ENCODE measurements at places on chromosomes 7 and 10.

DNA sequence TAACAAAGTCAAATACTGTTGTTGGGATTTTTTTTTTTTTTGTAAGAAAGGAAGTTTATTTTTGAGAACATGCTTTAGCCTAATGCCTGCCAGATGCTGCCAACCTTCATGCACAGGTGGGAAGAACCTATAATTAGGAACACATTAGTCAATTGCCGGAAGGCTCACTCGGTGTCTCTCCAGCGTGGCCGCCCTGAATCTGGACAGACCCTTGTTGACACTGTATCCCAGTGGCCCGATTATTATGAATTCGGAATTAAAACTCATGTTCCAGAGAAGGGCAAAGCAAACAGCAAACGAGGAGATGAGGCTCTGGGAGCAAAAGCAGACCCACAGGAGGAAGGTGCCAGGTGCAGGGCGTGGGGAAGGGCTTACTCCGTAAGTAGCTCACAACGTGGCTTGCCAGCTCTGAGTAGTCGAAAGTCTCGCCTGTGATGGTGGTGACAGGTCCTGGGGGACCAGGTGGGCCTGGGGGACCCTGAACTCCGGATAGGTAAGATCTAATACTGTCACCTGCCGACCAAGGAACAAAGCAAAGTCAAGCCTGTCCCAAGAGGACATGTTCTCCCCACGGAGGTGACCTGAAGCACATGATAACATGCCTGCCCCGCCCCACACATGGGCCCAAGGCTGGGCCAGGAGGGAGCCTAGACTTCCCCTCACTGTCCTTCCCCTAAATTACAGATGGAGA lies 48.3 kb downstream of the COL17A1 start:
- no peak for DNase-seq

DNA sequence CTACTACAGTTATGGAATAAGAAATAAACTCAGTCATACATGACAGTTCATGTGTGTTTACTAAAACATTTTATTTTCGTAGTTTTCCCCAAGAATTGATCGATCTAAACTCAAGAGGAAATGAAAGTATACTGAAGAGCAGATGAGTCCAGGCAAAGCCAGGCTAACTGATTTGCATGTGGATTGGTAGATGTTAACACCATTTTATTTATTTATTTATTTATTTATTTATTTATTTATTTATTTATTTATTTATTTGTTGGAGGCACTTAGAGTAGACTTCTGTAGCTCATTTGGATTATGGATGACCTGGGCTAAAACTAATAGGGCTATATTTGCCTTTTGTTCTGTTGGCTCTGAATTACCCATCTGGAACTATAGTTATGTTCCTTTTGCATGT lies 68.5 kb upstream of the DKK1 start:
- DNase-seq: no peak

DNA sequence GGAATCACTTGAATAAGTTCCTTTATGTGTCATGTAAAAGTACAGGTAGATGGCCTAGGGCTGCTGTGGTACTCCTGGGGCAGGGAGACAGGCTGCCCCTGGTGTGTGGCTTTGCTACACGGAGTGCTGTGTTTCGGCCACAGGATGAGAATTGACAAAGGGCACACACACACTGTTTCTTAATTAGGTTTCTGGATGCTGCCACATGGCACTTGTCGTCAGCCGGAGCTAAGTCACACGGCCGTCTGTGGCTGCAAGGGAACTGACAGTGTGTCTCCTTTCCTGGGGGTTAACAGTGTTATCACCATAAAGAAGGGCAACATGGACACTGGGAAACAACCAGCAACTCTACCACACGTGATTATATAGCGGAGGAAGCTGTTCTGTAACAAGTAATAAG lies 55.7 kb upstream of the CREB5 start:
- no peak for DNase-seq

GRCh38 chr10:112639298-112639697 lies 192.3 kb downstream of the VTI1A start:
- no peak for DNase-seq

- peak; percentile 83 for DNase-seq
Measured at GRCh38 chr10:60964257-60965235, 20.6 kb upstream of the RHOBTB1 start.

- no peak for DNase-seq
Measured at GRCh38 chr10:87685832-87686574, 26.3 kb downstream of the PAPSS2 start.

DNA sequence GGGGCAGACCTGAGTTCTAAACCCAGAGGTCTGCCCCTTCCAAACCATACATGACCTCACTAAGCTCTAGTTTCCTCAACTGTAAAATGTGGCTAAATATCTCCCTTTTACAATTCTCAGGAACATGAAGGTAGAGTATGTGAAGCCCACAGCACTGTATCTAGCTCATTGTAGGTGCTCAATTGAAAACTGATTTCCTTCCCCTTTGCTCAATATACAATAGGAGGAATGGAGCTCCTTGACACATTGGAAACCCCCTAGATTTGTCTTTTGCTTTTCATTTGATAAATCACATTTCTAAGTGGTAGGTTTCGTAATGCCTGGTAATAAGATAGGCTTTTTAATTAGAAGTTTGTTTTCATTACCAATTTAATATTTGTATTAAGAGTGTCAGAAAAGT lies 153.3 kb downstream of the ARID5B start:
- DNase-seq: no peak

- DNase-seq: no peak
Measured at GRCh38 chr7:101208794-101209193, 8.0 kb upstream of the MOGAT3 start.

DNA sequence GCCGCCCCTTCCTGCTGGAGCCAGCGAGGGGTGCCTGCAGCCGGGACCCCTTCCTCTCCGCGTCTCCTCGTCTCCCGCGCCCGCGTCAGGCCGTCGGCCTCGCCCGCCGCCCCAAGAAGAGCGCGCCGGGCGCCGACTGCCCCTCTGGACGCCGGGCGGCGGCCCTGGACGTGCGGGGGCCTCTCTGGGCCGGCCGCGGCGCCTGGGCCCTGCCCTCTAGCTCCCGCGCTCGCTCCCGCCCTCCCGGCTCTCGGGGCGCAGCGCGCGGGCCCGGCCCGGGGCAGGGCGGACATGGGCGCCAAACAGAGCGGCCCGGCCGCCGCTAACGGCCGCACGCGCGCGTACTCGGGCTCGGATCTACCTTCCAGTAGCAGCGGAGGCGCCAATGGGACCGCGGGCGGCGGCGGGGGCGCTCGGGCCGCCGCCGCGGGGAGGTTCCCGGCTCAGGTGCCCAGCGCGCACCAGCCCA lies 704 bp downstream of the ZNRF2 start:
- no peak for DNase-seq

DNA sequence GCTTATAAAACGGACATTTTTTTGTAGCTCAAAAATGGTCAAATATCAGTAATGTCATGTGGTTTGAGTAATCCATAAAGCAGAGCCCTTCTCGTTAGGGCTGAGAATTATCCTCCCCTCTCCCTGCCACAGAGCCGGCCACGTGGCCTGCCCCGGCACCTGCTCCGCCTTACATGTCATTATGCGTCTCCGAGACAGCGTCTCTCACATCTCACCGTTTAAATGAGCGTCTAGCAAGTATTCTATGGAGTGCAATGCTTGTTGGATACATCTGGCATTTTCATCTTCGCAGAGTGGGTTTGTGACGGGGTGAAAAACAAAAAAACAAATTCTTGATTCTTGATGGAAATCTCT lies 86.1 kb downstream of the CUX1 start:
- DNase-seq: no peak

DNA sequence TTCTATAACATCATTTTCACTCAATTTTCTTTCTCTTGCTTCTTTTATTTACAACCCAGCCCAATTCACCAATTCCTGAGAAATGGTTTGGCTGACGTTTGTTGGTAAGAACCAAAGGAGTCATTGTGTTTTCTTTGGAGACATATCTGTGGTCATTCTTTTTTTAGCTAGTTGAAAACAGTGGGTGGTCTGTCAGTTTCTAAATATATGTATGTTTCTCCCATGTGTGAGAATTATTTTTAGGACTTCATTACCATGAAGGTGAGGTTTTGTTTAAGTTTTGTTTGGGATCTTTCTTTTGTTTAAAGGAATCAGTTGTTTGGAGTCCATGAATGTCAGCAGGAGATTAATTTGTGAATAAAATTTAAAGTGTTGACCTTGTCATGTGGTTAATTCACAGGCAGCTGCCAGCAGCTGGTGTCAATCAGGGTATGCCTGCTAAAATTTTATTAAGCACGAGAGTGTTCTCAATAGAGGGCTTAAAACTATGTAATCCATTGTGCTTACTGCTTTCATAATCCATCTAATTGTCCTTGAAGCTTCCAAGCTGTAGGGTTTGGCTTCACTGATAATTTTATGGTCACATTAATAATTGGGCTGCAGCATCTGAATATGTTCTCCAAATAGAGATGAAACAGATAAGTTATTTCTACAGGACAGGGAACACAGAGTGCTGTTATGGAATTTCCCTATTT lies 38.7 kb downstream of the INSYN2A start:
- DNase-seq: no peak

- peak; percentile 38 for DNase-seq
Measured at GRCh38 chr10:14371581-14371980, 40.9 kb upstream of the FRMD4A start.

GRCh38 chr7:38481401-38481800 lies 149.8 kb downstream of the AMPH start:
- DNase-seq: peak; percentile 51

DNA sequence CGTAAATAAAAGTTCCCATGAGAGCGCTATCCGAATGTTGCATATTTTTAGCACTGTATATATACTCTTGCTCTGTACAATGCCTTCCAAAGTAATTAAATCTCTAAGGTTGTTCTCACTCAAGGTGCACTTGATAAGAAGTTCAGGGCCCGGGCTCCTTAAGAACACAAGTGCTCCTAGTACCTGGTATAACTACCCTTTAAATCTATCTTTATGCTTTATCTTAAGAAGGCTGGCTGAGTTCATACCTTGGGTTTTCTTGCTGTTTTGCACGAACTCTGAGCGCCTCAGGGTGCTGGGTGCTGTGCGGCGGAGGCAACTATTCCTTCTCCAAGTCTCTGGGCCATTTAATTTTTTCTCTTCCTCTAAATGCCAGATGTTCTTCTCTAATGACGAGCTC lies 80.4 kb downstream of the DNMBP start:
- DNase-seq: no peak

DNA sequence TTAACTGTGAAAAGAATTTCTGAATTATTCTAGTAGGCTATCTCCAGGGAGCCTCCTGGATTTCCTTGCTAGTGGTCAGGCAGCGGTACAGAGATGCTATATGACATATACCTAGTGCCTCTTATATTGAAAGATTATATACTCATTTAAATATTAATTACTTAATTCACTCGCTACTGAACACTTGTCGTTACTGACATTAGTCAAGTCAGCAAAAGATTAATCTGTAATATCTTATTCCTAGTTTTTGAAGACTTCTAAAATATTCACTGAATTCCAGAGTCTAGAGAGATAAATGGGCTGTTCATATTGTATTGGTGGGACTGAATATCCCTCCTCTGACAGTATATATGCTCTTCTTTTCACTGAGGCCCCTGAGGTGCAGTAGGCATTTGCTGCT lies 2.9 kb downstream of the SEMA3E start:
- DNase-seq: no peak

DNA sequence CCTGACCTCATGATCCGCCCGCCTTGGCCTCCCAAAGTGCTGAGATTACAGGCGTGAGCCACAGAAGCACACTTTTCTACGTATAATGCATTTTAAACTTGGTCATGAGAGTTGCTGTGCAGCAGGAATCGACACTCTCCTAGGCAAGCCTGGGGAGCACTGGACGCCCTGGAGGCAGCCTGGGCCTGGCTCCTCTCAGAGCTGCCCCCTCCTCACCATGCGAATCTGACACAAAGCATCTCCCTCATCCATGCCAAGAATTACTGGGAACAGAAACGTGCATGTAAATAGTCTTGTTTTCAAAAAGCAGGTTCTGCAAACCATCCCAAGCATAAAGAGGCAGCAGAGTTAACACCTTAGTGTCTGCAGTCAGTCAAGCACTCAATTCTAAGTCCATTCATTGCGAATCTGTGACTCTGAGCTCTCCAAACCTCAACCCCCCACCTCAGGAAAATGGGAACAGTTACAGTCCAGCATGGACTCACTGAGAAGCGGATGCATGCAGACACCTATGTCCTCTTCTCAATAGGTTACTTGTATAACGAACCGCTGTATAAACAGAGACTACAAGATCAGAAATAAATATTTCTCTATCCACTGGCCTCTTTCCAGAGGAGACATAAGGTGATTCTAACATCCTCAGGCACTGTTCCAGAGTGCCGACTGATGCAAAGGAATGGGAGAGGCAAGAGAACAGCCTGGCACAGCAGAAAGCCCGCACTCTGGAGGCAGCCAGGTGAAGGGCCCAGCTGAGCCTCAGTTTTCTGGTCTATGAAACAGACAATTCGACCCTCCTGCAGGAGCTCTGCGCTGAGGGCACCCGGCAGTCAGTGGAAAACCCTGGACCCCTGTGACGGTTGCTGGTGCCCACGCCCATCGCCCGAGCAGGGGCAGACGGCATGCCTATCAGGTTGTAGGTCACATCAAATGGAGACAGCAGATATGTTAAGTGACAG lies 68.9 kb downstream of the MAD1L1 start:
- DNase-seq: no peak

DNA sequence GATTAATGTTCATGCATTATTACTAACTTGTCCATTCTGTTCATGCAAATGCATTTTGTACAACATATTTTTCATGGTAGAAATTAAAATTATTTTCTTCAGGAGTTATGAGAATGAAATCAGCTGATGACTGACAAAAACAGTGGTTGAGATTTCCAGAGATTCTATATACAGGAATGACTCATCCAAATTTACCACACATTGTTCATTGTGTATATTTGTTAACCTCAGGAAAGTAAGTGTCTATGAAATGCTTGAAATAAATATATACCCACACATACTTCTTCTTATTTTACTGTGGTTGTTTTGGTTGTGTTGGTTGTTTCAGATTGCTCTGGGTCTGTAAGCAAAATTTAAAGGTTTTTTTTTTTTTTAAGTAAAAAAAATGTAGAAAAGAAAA lies 108.1 kb upstream of the SP8 start:
- no peak for DNase-seq

- DNase-seq: no peak
Measured at GRCh38 chr7:98165827-98166667, 45.2 kb upstream of the BHLHA15 start.
